ENCODE measurements at places on chromosomes 13 and 19. TPM values are rescaled to one million over a fixed set of nuclear protein-coding genes. Genes with fewer than 3 reads are reported as not detected.

The LIM2 gene
- not detected for total RNA-seq

The C13orf42 gene
- not detected for total RNA-seq

- peak; percentile 80 for DNase-seq
Observed at GRCh38 chr13:73938372-73939070, 195.7 kb downstream of the KLF12 start.

The IGFL2 gene
- total RNA-seq: not detected

The GRIK5 gene
- 0.09 TPM for total RNA-seq

The TEX101 gene
- total RNA-seq: not detected

The ASF1B gene
- total RNA-seq: 12.4 TPM

- DNase-seq: no peak
Observed at GRCh38 chr13:56352361-56352760, 788.4 kb upstream of the PRR20A start.

DNA sequence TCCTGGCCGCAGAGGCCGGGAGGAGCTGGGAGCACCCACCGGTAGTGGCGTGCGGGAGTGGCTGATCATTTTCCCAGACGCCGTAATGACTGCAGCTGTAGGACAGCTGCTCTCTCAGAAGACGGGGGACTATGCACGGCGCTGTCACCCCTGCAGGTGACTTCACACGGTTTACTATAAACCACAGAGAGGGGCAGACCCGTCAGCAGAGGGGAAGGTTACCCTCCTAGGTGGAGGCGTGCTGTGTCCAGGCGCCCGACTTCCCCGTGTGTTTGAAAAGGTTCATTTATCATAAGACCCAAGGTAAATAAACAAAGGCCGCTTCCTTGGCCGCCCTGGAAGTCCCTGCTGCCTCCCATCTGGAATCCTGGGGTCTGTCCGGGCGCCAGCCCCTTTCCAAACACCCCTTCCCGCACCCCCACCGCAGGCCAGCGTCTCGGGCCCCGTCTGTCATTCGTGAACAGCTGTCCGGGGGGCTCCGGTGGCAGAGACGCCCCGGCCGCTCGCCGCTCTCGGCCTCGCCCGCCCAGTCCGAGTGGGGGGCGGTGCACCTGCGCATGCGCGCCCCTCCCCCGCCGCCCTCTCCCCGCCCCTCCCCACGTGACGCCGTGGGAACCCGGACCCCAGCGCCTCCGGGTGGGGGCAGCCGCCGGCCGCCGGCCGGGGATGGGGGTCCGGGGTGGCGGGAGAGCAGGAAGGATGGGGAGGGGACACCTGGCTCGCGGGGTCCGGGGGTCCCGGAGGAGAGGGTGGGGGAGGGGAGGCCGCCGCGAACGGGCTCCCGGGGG, 915 bp downstream of the SHC2 start:
- DNase-seq: no peak

The OR7C2 gene
- not detected for total RNA-seq

GRCh38 chr19:34220472-34221063, 33.8 kb upstream of the GARRE1 start:
- DNase-seq: peak; percentile 45

DNA sequence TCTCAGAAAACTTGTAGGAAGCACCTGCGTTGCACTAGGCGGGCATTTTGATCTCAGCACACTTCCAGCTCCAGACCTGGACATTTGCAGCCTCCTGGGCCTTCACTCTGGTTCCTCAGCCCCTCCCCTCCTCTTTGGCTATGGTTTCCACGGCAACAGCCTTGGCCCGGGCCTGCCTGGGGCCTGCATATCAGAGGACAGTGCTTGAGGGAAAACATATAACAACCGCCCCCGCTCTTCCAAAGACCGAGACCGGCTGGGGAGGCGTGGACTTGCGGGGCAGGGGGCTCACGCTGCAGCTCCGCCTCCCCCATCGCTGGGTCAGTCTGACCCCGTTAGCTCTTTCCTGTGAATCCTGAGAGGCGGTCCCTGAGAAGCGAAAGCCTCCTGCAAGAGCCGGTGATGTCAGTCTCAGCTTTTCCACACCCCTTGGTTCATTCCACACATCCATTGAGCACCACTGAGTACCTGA, 125.7 kb upstream of the PEG3 start:
- DNase-seq: no peak

The ZNF492 gene
- total RNA-seq: 0.16 TPM

DNA sequence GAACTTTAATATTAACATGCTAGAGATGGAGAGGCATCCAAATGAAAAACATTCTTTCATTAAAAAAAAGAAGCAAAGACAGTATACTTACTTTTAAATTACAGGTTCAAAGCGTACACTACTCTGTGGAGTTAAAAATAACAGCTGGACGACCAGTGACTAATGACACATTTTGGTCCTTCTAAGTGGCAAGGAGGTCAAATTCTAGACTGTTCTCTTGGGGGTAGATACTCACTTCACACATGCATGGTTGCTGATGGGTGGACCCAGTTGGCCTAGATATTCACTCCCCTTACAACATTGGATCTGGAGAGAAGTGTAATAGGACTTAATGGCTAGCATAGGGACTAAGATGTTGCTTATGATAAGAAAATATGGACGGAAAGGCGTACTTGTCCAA, 302.2 kb downstream of the DNAJC15 start:
- no peak for DNase-seq

DNA sequence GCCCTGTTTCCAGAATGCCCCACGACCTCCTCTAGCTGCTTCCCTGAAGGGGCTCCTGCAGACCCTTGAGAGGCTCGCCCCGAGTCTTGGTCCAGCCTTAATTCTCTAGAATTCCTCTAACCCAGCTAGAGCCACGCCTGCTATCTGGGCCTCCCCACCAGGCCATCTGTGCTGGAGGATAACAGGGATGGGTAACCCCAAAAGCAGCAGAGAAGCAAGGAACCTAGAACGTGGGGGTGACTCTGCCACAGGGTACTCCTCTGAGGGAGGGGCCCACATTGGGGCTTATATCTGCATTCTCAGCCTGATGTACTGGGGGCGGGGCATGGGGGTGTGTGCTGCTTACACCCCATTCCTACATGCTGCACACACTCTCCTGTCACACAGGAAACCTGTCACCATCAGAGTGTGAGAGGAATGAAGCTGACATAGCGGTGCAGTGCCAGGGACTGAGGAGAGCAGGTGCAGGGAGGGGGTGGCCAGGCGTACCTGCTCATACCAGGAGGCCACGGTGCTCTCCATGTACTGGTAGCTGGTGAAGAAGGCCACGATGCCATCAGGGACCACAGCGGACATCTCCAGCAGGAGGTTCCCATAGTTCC, 13.8 kb downstream of the KLC3 start:
- no peak for DNase-seq

The USPL1 gene
- total RNA-seq: 12.5 TPM

DNA sequence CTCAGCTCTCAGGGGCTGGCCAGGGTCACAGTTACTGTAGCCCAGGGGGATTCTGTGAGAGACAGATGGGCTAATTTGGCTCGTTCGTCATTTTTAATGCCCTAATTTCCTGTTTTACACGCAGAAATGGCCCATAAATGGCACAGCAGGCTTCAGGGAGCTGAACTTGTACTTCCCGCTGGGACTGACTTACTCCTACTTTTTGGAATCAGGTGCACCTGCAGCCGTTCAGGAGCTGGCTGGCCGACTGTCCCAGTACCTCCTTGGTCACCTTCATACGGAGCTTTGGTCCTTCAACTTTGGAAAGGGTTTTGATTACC, 62.4 kb upstream of the URI1 start:
- DNase-seq: no peak

All from HFFc6 (cell line).